HuH-7.5 (cell line): ENCODE measurements at places on chromosomes 16 and 17.

DNA sequence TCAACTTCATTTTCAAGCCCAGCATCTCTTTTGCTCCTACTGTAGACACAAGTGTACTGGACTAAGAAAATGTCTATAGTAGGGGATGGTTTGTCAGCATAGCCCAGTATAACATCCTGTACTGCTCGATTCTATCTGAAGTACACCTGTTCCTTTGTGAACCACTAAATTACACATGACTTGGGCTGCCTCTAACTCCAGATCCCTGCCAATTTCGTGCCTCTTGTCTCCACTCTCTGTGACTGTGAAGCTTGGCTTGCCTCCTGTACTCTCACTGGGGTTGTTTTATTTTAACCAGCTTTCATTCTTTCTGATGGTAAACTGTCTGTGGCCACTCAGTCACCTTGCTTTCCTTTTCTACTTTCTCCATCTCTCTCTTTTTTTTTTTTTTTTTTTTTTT, 24.5 kb downstream of the GFOD2 start:
- no peak for DNase-seq

- no peak for DNase-seq
These were observed 256.1 kb upstream of the RPL38 start for GRCh38 chr17:73947281-73947965.

DNA sequence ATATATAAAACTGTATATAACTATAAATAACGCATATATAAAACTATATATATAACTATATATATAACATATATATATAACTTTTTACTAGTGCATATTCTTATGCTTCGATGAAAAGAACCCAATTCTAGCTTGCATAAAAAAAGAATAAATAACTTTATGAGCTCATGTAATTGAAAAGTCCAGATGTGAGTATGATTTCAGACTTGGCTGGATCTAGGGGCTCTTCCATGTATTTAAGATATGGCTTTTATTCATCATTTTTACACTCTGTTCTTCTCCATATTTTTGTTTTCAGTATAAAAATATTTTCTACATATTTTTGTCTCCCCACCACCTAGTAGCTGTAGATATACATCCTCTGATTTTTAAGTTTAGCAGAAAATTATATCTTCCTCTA, 417.5 kb downstream of the CDH11 start:
- no peak for DNase-seq

DNA sequence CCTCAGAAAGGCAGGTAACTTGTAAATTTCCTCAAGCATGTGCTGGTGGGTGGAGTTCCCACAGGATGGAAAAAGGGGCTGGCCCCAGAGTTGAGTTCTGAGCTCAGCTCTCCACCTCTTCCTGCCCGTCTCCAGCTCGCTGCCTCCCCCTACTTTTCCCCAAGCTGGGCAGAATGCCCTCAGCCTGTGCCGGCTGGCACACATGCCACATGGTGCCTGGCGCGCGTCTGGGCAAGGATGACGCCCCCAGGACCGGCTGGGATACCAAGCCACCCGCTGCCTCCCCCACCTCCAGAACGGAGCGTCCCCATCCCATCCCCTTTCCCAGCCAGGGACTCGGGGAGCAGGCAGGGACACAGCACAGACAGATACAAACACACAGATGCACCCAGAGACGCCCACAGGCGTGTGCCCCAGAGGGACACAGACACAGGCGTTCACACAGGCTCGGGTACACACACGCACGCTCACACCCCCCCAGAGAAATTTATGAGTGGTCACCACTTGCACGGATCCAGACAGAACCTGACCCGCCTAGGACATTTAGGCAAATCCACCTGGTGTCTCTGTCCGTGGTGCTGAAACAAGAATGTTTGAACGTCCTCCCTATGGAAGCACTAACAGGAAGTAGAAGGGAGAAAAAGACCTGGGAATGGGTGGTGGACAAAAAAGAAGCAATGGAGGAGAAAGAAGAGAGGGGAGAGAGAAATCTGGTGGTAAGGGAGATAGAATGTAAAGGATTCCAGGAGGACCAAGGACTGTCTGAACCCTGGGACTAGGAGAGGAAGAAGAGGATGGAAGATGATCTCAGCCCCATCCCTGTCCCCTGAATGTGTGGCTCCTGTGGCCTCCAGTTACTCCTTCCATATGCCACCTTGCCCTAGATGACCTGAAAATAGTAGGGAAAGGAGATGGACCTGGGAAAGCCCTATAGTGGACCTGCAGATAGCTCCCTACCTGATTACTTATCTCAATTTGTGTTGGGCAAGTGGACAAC, 15.5 kb downstream of the NEUROD2 start:
- DNase-seq: peak; percentile 59

DNA sequence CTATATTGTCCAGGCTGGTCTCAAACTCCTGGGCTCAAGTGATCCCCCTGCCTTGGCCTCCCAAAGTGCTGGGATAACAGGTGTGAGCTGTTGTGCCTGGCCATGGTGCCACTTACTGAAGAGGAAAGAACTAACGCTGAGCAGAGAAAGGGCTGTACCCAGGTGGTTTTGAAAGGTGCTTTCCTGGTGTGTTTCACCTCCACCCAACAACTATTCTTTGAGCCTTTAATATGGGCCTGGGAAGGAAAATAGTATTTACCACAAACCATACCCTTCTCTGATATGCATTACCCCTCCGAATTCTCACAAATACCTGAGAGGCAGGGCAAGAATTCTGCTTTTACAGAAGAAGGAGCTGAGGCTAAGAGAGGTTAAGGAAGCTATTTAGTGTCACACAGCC, 24.8 kb downstream of the KPNA2 start:
- no peak for DNase-seq

DNA sequence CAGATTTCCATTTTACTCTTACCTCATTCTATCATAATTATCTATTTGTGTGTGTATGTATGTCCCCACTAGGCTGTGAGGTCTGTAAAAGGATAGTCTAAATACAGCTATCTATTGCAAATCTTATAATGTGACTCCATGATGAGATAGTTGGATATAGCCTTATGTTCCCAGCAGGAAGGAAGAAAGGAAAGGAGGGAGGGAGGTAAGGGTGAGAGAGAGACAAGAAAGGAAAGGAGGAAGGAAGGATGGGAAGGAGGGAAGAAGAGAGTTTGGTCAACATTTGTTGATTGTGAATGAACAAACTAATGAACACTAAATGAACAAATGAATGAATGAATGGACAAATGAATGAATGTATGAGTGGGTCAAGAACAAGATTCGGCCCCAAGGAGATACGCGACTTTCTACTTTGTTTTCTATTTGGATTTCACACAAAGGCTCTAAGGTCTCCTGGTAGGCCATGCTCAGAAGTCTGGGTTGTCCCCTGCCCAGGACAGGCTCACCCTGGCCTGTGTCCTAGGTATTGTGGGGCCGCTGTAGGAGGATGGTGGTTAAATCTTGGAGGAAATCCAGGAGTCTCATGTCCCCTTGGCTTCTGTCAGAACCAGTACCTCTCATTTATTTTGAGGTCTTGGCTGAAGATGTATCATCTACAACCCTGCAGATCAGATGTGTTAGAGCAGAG, 195.2 kb downstream of the WWOX start:
- no peak for DNase-seq

DNA sequence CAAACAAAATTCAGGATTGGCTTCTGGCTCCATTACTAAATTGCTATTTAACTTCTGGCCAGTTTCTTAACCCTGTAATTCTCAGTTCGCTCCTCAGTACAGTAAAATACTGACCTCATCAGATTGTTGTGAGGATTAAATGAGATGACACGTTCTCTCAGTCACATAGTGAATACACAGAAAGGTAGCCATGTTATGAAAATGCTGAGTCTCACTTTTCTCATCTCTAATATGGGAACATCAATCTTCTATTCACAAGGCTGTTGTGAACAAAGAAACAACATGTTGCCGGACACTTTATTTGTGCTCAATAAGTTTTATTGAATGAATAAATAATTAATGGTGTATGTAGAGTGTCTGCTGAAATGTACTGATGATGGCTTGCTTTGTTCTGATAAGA, 924.5 kb upstream of the GOT2 start:
- DNase-seq: no peak

- no peak for DNase-seq
These were observed 709 bp upstream of the ENO3 start for GRCh38 chr17:4950075-4950745.

DNA sequence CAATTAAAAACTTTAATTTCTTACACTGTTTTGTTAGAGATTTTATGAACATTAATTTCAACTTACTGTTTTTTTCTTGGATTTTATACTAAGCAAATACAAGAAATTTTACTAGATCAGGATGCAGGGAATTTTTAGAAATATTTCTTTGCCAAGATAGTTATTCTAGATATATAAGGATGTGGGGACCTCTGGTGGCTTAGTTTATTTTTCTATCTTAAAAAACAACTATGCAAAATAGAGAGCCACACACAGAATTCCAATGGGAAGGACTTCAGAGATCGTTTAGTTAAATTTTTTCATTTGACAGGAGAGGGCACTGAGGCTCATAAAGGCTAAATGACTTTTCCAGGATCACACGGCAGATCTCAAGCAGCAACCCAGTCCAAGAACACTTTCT, 23.0 kb upstream of the CAPNS2 start:
- DNase-seq: no peak

- no peak for DNase-seq
These were observed 16.4 kb downstream of the PLCD3 start for GRCh38 chr17:45115871-45116270.

DNA sequence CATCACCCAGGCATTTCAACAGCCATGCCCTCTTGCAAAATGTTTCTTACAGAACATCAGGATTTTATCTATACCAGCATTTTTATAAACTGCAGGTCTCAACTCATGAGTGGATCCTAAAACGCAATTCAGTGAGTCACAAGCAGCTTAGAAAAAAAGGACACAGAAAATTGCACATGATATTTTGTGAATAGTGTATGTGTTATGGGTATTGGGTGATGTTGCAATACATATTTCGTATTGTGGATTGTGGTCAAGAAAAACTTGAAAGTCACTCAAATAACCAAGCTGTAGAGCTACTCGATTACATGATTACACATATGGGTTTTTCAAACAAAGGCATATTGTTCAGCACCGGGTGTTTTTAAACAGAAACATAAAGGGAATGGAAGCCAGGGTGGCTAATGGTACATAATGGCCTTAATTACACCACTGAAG, 1.4 kb downstream of the WIPI1 start:
- no peak for DNase-seq

- DNase-seq: peak; percentile 63
These were observed 46.7 kb downstream of the WNT3 start for GRCh38 chr17:46771561-46772474.

DNA sequence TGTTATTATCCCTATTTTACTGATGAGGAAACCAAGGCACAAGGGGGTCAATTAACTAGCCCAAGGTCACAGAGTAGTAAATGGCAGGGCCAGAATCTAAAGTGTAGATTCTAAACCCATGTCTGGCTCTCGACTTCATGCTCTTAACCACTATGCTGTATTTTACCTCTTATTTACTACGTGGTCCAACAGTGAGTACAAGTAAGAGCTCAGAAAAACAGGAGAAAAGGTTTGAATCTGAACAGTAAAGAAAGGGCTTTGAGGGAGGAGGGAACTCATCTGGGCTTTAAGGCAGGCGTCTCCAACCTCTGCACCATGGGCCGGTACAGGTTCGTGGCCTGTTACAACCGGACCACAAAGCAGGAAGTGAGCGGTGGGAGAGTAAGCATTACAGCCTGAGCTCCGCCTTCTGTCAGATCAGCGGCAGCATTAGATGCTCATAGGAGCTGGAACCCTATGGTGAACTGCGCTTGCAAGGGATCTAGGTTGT, 62.9 kb downstream of the SMURF2 start:
- DNase-seq: no peak
